CD8-positive, alpha-beta memory T cell (primary cell): ENCODE measurements at places on chromosomes 3 and 15. TPM values are rescaled to one million over a fixed set of nuclear protein-coding genes. Genes with fewer than 3 reads are reported as not detected.

PLCH1 gene
- total RNA-seq, result not detected

SLC38A3 gene
- not detected for total RNA-seq

DNA sequence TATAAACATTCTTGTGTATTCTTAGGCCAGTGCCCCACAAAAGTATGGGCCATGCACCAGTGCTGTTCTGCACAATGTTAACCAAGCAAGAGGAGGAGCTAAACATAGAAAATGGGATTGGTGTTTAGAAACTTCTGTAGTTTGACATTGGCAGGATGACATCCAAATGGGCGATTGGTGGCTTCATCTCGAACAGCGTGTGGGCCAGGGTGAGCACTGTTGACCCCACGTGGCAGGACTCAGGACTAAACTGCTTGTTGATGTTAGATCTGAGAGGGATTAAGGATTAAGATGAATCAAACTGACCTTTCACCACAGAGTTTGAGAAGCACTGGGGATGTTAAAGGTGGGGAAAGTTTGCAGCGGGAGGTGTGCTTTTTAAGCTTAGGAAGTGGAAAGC is 31.9 kb downstream of the ZNF710 start:
- DNase-seq, result no peak

- DNase-seq, result no peak
Observed at GRCh38 chr3:24683633-24684384, 189.2 kb upstream of the THRB start.

GRCh38 chr3:184448321-184449160 is 68.7 kb downstream of the CHRD start:
- DNase-seq, result no peak

- no peak for DNase-seq
Observed at GRCh38 chr3:48039487-48040190, 23.4 kb upstream of the MAP4 start.

- DNase-seq, result no peak
Observed at GRCh38 chr15:87563869-87564268, 692.7 kb downstream of the NTRK3 start.
